Occipital lobe (tissue), 3 donors: ENCODE measurements at places on chromosomes 11 and 22. TPM values are rescaled to one million over a fixed set of nuclear protein-coding genes. Genes with fewer than 3 reads are reported as not detected.

SCUBE2 gene
- 4.7 TPM for total RNA-seq

MLC1 gene
- total RNA-seq = 32.6 TPM

OR4P4 gene
- not detected for total RNA-seq

UNC93B1 gene
- 4.1 TPM for total RNA-seq

ZC3H12C gene
- 32.0 TPM for total RNA-seq

PNPLA5 gene
- not detected for total RNA-seq

SAA1 gene
- total RNA-seq = not detected

TOLLIP gene
- total RNA-seq = 17.8 TPM

C22orf42 gene
- total RNA-seq = not detected

CDC42EP2 gene
- 9.0 TPM for total RNA-seq

ADAMTS15 gene
- total RNA-seq = 4.7 TPM
